Skeletal muscle tissue (tissue), 5 donors: ENCODE measurements at places on chromosomes 12 and 14. TPM values are rescaled to one million over a fixed set of nuclear protein-coding genes. Genes with fewer than 3 reads are reported as not detected.

Gene RHOJ
- 7.3 TPM for total RNA-seq

Gene ARHGAP9
- 5.2 TPM for total RNA-seq

Gene SRSF9
- 79.9 TPM for total RNA-seq

Gene OR6C2
- total RNA-seq = not detected

Gene IFNG-AS1
- total RNA-seq = 1.0 TPM

Gene SERPINA9
- not detected for total RNA-seq

Gene SDS
- total RNA-seq = not detected

Gene WNK1
- 71.5 TPM for total RNA-seq
